Foreskin fibroblast (primary cell): ENCODE measurements at places on chromosomes 3 and 15.

DNA sequence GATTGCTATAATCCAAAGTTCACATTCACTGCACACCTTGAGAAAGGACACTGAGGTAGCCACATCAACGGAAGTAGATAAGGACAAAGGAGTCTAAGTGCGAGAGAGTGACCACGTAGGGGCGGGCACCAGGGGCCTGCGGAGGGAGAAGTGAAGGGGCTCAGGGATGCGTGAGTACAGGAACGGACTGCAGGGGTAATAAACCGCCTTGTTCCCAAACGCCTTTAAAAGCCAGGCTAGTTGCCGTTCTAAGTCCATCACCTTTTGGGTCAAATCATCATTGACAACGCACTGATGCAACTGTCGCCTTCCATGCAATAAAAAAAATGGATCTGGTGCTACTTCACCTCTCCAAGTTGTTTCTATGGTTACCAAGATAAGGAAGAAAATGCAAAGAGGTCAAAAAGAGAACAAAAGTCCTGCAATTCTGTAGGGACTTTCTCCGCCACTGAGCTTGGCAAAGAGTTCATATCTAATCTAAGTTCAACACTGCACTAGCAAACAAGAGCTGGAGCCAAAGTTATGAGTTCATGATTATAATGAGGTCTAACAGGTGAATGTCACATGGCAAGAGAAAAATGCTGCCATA is 32.6 kb upstream of the ATP11B start:
- DNase-seq: no peak

GRCh38 chr3:126464997-126465396 is 10.7 kb downstream of the ZXDC start:
- no peak for DNase-seq

GRCh38 chr15:62150445-62150844 is 14.6 kb downstream of the C2CD4B start:
- DNase-seq: no peak

DNA sequence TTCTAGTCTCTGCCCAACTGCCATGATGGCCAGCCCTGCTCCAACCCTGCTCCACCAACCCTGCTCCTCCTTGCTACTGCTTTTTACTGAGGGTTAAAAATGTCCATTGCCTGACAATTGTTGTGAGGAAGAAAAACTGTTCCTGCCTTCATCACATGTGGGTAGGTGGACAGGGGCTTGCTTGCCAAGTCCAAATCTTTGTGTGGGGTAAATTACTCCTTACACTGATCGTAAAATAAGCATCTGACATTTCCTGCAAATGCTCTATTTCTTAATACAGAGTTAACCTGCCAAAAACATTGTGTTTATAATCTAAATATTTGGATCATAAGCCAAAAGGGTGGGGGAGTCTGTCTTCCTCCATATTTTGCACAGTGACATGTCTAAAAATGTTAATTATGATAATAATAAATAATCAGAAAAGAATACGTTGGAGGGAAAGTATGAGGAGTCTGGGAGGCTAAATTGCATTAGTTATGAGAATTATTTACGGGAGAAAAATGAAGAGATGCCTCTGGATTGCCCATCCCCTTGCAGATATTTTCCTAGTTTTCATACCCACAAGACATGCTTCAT is 242.5 kb upstream of the TBL1XR1 start:
- DNase-seq: no peak

GRCh38 chr3:53834429-53835095 is 11.7 kb downstream of the CHDH start:
- no peak for DNase-seq

GRCh38 chr3:126149256-126149902 is 31.0 kb downstream of the ALDH1L1 start:
- no peak for DNase-seq

DNA sequence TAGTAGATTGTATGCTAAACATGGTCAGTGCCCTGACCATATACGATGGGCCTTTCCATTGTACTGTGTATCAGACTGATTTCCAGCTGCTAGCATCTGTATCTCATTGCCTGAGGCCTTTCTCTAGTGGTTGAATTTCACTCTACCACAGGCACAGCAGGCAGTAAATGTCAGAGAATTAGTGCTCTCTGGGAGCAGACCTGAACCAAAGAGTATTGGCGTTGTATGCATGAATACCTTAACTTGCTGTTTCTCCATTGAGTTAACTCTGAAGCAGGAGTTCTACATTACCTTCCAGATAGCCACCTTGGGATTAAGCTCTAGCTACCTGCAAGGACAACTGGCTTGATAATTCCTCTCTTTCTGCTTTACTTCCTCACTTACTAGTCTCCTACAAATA is 439.2 kb upstream of the EPHA3 start:
- no peak for DNase-seq

DNA sequence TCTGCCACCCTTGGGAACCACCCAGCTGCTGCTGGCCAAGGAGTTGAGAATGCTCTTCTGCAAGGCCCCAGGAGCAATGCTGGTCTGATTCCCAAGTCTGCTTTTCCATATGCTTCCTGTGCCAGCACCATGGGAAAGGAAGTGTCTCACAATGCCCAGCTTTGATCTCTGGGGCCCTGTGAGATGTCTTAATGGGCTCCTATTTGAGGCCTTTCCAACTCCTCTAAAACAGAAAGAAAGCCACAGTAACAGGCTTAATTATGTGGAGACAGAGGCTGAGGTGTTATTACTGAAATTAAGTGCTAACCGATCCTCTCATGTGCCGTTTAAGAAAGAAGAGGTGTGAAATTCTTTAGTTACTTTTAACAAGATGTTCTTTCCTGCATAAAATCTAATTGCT is 4.5 kb downstream of the EOGT start:
- DNase-seq: no peak

DNA sequence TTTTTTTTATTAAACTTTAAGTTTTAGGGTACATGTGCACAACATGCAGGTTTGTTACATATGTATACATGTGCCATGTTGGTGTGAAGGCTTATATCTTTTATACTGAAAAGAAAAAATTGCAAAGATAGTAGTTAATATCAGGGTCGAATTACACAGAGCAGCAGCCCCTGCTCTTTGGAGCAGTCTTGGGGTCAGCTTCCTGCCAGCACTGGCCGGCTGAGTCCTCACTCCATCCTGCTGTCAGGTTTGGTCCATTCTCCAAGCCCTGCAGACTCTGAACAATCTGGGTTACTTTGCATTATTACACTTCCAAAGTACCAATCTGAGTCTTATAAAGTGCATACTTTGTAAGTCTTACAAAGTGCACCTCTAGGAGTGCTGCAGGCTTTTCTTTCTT is 66.0 kb downstream of the COL8A1 start:
- DNase-seq: no peak

- DNase-seq: no peak
Observed at GRCh38 chr15:57684491-57685151, 21.9 kb upstream of the POLR2M start.

DNA sequence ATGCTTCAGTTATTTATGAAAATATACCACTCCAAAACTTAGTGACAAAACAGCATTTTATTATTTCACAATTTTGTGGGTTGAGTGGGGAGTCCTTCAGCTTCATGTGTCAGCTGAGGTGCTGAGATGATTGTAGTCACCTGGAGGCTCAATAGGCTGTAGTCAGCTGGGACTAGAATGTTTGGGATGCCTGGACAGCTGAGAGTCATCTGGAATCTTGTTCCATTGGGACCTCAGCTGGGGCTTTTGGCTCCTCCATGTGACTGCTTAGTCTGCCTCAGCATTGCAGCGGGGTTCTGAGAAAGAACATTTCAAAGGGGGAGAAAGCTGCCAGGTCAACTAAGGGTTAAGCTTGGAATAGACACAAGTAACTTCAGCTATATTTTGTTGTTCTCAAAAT is 13.4 kb downstream of the STT3B start:
- peak; percentile 29 for DNase-seq

DNA sequence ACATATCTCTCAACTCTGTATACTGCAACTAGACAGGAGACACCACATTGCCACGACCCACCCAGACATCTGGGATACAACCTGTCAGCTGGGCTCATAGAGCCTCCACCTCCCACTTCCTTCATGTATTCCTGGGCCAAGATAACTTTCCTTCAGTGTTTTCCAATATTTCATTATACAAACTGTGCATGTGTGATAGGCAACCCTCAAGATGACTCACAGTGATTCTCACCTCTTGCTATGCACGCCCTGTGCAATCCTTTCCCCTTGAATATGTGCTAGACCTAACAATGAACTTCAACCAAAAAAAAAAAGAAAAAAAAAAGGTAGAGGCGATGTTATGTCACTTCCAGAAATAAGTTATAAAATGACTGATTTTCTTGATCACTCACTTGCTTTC is 138.0 kb upstream of the ALCAM start:
- no peak for DNase-seq

- no peak for DNase-seq
Observed at GRCh38 chr3:128851601-128852000, 27.8 kb upstream of the ACAD9 start.

- DNase-seq: no peak
Observed at GRCh38 chr3:103767635-103768034, 1332.8 kb downstream of the ZPLD1 start.

DNA sequence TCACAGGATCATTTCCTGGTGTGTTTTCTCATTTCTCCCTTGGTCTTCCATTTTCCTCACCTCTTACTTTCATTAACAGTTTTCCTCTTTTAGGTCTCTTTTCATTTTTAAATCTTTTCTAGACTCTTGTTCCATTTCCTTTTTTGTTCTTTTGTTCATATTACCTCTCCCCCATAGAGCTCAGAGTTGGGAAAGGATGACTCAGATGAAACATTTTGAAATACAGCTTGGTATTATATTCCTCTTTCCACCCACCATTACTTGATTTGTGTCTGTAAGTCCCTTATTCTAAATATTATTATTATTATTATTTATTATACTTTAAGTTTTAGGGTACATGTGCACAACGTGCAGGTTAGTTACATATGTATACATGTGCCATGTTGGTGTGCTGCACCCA is 153.1 kb downstream of the VGLL3 start:
- peak; percentile 21 for DNase-seq

DNA sequence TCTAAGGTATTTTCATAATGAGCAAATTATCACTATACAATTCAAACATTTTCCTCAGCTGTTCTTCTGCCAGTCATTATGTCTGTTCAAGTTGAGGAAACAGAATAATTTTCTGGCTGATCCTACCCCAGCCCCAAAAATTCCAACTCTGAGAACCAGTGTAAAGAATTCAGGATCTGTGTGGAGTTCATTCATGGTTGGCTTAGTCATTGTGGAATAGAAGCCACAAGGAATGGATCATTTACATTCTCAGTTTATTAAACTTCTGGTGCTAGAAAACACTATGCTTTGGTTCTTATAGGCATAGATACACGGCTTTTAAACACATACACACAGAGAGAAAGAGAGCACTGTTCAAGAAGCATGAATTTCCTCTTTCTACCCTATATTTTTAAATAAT is 134.6 kb downstream of the CMSS1 start:
- DNase-seq: peak; percentile 64

DNA sequence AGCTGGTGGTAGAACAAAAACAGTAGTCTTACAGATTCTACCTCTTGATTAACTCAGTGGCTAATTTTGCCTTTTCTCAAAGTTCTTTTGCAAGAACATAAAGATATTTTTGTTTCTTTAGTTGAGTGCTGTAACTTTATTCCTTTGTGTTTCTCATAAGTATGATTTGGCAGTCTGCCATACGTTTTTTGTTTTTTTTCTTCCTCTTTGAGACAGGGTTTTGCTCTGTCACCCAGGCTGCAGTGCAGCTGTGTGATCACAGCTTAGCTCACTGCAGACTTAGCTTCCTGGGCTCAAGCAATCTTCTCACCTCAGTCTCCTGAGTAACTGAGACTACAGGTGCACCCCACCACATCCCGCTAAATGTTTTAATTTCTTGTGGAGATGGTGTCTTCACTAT is 22.4 kb downstream of the B3GNT5 start:
- DNase-seq: peak; percentile 89
